ENCODE measurements at places on chromosomes 3 and 15.

GRCh38 chr3:93910097-93910496 lies 63.6 kb downstream of the PROS1 start:
- no peak for DNase-seq

DNA sequence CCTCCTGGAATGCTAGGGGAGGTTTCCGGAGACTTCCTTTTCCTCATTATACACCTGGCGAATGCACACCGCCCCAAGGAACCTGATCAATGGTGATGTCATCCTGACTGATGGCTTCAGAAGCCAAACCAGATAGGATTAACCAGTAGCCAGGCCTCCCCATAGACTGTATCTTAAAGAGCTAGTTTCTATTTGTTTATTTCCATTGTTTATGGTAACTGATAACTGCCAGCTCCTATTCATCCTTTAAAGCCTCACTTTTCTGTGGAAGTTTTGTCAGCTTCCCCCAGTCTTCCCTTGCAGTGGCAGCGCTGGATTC lies at the start of gene MKRN2OS:
Gene MKRN2OS (minus strand): TSS at position 27 of the 319 bp plus-strand sequence. CDS start 35 bp downstream, outside the sequence.
- DNase-seq = no peak

GRCh38 chr3:170863816-170864215 lies 6.2 kb downstream of the RPL22L1 start:
- DNase-seq = no peak

DNA sequence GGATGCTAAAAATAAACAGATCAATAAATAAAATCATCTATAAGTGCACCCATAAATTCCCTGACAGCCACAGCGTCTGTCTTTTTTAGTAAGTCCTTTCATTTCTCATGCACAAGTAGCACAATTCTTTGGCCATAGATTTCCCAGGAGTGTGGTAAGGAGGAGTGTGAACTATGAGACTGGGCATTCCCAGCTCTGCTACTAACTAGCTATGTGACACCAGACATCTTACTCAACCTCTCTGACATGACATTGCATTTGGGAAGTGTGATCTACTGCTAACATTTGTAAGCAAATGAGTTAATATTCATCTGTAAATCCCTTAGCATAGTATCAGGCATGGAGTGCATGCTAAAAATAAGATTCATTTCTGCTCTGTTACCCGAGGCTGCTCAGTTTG lies 301.7 kb downstream of the NTRK3 start:
- no peak for DNase-seq

GRCh38 chr3:179551349-179552105 lies 11.2 kb upstream of the ACTL6A start:
- no peak for DNase-seq

- no peak for DNase-seq
Observed at GRCh38 chr3:191944835-191945234, 483.9 kb downstream of the PYDC2 start.

DNA sequence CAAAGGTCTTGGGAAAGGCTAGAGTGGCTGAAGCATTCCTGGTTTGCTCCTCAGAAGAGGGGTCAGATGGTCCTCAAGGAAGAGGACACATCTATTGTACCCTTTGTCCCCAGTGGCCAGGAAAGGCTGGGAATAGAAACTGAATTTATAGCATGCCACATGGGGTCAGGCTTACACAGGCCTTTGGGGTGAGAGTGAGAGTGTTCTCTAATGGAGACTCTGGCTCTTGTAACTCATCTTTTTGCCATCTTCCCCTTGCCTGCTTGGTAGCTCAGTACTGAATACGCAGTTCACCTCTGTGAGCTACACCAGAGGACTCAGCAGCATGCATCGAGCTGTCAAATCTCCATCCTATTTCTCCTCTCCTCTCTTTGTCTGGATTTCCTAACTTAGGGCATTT lies 87.5 kb downstream of the ATP2B2 start:
- DNase-seq = no peak

- no peak for DNase-seq
Observed at GRCh38 chr15:56883088-56883487, 35.4 kb upstream of the TCF12 start.
